NCI-H2171 treated with DMSO at 0.1 percent for 48 hours (cell line): ENCODE measurements at places on chromosomes 4 and X.

DNA sequence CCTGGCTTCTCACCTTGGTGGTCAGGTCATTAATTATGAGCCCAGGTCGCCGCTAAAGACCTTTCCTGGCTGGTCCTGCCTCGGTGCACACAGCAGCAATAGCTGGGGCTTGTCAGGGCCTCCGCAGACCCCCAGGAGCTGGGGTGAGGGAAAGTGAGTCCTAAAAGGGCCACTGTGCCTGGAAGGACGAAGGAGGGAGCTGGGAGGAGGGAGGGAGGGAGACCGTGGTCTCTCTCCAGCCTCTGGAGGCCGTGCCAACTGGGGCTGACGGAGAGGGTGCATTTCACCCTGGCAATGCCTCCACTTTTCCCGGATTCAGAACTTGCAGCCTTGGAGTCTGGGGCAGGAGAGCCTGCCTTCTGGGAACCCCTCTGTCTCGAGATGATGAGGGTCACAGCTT, 60.4 kb downstream of the CRLF2 start:
- no peak for DNase-seq

GRCh38 chrX:52422884-52423283, 54.1 kb downstream of the XAGE2 start:
- DNase-seq, result no peak

- no peak for DNase-seq
Observed at GRCh38 chrX:115702982-115703381, 142.0 kb downstream of the PLS3 start.

DNA sequence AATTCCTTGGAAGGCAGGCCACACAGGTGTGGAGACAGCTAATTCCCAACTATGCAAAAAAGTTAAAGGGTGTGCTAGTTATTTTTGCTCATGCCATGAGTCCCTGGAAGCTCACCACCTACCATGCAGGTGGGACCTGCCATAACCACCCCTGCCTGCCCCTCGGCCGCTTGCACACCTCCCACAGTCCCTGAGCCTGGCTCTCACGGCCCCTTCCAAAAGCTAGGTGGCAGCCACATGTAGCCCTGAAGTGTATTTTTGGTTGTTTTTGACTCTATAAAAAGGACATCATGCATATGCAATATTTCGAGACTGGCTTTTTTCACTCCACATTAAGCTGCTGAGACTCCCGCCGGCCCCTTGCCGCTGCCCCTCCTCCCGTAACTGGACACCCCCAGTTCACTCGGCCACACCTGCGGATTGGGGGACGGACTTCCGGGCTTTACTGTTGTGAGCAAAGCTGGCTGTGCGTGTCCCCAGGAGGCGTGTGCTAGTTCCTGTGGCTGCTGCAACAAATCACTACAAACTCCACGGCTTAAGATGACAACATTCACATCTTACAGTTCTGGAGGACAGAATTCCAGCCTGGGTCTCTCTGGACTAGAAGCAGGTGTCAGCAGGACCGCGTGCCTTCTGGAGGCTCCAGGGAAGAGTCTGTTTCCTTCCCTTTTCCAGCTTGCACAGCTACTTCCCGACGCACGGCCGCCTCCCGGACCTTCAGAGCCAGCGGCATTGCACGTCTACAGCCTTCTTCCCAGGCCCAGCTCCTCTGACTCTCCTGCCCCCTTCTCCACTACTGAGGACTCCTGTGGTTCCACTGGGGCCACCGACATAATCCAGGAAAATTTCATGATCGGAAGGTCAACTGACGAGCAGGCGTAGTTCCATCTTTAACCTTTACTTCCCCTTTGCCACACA, 24.8 kb downstream of the ZFYVE28 start:
- DNase-seq, result no peak

DNA sequence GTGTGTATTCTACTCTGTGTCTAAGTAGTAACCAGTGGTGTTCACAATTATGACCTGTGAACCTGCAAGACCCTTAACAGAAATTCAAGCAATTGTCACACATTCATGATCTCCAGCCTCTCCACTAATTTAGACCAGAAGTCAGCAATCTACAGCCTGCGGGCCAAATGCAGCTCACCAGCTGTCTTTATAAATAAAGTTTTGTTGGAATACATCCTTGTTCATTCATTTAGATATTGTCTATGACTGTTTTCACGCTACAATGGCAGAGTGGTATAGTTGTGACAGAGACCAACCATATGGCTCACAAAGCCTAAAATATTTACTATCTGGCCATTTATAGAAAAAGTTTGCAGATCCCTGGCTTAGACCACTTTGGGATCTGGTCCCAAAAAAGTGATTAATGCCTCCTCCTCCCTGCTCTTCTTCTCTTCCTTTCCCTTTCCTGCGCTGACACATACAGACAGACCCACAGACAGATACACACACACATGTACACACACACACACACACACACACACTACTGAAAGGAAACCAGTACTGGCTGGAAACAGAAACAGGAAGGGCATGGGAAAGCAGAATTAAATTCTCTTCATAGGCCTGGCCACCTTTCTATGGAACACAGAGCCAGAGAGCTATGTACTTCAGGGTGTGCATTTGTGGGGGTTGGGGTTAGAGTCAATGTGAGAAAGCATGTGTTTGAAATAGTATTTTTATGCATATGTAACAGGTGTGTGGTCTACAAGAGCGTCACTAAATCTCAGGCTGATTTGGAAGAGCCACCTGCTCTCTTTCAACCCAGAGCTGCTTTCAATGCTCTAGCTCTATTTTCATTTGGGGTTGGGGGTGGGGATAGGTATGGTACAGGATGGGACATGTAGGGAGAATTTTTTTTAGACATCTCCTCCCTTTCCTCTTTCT, 49.7 kb upstream of the TMEM164 start:
- peak; percentile 87 for DNase-seq

DNA sequence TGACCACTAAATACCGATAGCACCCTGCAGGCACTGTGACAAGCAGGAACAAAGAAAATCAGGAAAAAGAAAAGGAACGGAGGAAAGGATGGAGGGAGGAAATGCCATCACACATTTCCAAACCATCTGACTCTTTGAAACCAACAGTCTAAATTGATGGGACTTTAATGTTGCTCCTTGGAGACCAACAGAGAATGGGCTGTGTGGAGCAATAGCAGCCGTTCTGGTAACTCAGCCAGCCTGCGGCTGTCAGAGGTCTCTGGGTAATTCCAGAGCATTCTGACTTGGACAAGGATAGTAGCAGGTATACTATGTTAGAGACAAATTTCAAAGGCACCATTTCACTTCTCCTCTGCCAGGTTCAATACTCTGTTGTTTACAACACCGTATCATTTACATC, 18.0 kb downstream of the PARM1 start:
- DNase-seq, result no peak

- no peak for DNase-seq
Observed at GRCh38 chr4:189843413-189844009, 97.2 kb upstream of the FRG1 start.
